ENCODE measurements at places on chromosomes 16 and 17.
A peak's percentile ranks its signal among the peaks of the same experiment; 100 is the strongest.

DNA sequence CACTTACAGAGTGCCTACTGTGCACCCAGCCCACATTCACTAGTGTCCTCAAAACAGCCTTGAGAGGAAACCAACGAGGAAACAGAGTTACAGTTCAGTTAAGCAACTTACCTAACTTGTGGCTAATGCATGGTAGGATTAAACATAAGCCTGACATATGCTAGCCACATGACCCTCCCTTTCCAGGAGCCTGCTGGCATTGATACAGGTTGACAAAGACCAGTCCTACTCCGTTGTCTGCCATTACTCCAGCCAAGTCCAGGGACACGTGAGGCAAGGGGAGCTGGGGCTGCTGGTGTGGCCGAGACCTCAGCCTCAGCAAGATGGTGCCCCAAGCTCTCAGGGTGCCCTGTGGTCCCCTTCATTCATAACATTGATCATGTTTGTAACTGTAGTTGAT lies 37.9 kb downstream of the SNX20 start:
- DNase-seq, result no peak

DNA sequence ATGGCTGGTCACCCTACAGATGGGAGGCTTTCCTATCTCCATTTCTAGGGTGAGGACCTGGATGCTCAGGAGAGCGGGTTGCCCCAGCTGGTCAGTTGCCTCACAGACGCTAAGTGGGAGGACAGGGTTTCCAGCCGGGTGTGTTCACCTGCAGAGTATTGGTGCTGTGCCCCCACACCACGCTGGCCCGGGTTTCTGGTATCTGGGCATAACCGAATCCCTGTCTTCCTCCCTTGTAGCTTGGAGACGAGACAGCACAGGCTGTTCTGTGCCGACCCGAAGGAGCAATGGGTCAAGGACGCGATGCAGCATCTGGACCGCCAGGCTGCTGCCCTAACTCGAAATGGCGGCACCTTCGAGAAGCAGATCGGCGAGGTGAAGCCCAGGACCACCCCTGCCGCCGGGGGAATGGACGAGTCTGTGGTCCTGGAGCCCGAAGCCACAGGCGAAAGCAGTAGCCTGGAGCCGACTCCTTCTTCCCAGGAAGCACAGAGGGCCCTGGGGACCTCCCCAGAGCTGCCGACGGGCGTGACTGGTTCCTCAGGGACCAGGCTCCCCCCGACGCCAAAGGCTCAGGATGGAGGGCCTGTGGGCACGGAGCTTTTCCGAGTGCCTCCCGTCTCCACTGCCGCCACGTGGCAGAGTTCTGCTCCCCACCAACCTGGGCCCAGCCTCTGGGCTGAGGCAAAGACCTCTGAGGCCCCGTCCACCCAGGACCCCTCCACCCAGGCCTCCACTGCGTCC lies 9.7 kb downstream of the CX3CL1 start:
- DNase-seq, result no peak

DNA sequence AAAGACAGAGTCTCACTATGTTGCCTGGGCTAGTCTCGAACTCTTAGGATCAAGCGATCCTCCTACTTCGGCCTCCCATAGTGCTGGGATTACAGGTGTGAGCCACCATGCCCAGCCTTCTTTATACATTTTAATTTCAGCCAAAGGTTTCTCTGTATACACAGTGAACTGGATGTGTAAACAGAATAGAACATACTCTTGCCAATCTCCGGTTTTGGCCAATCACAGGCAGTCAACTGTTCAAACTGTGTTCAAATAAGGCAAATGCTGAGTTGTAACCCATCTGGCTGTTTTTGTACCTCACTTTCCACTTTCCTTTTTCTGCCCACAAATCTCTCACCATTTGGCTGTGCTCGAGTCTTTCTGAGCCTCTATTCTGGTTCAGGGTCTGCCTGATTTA lies 108.2 kb downstream of the CPPED1 start:
- DNase-seq, result no peak

DNA sequence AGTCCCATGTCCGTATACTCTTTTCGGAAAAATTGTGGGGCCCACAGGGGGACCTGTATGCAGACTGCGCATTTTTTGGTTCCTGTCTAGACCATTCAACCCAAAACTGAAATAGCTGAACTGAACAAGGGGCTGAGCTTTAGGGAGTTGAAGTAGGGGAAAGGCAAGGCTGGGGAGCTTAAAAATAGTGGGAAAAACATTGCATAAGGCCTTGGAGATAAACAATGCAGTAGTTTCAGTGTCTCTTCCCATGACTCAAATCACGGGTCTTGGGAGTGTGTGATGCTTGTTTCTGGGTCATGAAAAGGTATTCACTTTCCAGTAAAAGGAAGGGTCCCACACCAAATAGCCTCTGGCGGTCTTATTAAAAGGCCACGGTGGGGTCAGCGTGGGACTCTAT lies 402.8 kb upstream of the SALL1 start:
- no peak for DNase-seq

DNA sequence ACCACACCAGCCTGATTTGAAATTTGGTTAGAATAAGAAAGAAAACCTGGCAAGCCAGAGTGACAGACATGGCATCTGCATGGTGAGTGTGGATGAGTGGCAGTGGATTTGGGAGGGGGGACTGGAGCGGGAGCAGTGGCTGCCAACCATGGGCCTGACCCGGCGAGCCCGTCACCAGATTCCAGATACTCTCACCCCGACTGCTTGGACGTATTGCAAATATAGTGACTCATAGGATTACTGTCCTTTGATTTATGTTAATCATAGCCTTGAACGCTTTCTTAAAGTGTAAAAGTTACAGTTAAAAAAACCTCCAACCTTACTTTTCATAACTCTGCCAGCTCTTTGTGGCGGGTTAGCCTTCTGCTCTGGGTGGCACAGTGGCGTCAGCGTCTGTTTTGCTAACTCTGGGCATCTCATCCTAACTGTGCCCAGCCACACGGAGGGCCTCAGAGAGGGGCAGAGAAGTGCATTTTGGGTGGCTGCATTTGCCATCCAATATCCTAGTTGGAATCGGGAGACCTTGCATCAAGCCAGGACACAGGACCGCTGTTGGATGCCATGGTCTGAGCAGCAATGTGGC lies 26.8 kb upstream of the FOXK2 start:
- DNase-seq, result peak; percentile 90

DNA sequence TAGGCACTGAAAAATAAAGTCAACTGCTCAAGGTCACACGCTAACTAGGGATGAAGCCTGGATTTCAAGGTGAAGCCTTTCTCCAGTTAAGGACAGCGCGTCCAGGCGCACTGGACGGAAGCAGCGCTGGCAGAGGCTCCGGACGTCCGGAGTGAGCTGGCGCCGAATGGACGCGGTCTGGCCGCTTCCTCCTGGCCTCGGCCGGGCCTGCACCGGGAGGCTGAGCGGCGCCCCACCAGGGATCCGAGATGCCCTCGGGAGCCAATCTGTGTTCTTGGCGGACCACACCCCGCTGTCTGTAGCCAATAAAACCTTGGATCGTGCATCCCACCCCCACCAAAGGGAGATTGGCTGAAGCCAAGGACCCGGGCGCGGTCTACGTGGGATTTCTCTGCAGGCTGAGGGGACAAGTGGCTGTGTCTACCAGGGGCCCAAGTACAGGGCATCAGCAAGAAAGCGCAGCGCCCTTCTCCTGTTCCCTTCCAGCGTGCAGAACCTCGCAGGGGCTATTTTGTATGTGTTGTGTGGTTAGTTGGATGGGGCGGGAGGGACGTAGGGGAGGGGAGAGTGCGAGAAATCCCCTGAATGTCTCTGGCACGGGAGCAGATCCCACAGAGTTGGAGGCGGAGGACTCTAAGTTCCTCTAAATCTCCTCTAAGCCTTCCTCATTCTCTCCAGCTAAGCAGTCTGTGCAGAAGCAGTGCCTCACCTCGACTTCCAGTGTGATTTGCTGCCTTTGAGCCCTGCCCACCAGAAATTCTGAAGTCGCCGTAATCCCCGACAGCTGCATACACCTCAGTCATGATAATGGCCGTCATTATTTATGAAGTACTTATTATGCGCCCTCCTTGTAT lies 2.5 kb upstream of the AKAP10 start:
- no peak for DNase-seq

DNA sequence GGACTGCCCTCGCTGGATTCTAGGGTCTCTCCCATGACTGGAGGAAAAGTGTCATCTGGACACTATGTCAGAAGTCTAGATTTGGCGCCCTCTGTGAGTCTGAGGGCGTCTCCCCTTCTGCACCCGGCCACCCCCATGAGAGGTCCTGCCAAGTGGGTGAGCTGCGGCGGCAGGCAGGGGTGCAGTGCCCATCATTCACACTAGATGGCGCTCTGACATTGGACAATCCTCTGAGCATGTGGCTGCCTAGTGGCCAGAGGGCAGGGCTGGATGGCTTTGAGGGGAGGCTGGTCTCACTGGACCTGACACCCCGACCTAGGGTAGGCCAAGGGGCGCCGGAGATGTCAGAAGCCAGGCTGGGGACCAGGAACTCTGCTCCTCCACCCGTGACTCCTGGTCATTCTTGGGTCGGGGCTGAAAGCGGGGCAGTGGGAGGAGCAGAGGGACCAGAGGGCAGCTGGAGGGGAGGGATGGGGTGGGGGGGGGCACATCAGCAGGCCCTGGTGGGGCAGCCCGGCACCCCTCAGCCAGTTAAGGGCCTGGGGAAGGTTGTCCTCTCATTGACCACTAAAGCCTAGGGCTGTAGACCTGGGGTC lies 28.0 kb downstream of the MRM1 start:
- peak; percentile 72 for DNase-seq
